Islet precursor cell (in vitro differentiated cells): ENCODE measurements at places on chromosomes 2 and 18.

DNA sequence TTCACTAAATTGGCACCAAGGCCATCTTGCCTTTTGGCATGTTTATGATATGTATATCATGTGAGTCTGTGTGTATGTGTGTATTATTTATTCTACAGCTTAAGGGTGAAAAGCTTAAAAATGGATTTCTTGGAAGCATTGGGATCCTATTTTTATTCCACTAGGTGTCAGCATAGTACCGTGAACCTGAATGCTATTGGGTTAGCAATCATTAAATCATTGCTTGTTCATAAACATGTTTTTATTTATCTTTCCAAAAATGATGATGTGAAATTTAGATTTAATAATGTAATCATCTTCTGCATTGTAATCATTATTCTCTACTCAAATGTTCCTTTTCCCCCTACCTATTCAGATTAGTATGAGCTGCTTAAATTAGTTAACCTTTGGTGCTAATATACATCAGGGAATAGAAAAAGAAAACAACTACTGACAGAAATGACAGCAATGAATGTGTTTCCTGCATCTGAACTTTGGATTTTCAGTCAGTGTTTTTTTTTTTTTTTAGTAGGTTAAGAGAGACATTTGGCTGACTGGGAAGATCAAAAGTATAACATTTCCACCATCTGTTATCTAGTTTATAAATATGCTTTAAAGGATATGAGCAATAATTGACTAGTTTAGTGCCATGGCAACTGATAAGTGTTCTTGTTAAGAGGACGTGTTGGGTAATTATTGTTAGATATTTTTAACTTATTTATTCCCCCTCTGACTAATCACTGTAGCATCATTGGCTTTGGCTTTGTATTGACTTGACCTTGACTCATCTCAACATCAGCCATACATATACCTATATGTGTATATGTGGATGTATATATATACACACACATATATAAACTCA is 14.1 kb upstream of the ZSWIM2 start:
- DNase-seq: no peak

DNA sequence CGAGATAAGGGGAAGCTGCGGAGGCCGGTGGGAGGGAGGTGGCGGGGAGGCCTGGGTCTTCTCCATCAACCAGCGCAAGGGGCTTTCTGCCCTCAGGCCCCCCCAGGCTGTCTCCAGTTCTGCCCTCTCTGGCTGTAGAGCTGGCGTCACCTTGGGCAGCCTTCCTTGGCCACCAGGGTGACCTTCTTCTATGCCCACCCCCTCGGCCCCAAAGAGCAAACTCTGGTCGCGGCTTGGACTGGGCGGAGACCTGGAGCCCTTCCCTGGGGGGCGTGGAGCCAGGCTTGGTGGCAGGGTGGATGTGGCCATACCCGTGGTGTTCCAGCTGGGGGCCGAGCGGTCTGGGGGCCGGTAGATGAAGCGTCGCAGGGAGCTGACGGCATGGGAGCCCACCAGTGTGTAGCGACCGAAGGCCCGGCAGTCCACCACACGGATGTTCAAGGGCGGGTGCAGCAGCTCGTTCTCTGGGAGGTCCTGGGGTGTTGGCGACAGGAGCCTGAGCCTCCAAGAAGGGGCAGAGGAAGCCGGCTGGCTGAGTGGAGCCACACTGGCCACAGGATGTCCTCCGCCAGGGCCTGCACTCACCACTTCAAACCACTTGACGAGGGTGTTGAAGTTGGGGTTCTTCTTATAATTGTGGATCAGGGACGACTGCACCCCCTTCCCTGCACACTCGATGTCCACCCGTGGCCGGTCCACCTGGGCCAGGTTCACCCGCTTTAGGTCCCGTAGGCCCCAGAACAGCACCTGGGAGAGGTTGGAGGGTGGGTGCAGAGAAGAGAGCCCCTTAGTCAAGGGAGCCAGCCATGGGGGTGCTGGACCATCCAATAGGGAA is 4.9 kb downstream of the OTOF start:
- no peak for DNase-seq

- DNase-seq: no peak
Observed at GRCh38 chr2:147469471-147469870, 375.4 kb upstream of the ACVR2A start.

GRCh38 chr2:109635426-109636304 is 21.5 kb downstream of the SOWAHC start:
- DNase-seq: no peak

DNA sequence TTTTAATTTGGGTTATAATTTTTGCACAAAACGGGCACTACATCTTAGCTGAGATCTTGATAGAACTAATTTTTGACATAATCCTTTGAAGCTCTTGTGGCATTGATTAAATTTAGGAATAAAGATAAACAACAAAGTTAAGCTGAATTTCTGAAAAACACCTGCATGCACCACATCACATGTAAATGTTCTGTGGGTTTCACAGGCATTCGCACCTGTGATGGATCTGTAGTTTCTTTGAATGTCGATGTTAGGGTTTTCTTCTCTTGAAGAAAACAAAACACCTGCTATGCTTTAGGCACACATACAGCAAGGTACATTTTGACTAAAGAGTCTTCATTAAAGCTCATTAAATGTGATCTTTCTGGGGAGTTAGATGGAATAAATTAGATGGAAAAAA is 60.3 kb downstream of the RPIA start:
- no peak for DNase-seq

- DNase-seq: no peak
Observed at GRCh38 chr2:47437287-47437686, 34.3 kb downstream of the MSH2 start.

- no peak for DNase-seq
Observed at GRCh38 chr18:63374540-63374939, 7.5 kb upstream of the KDSR start.

- DNase-seq: no peak
Observed at GRCh38 chr18:59271606-59272220, 1.5 kb downstream of the RAX start.

- no peak for DNase-seq
Observed at GRCh38 chr2:61910603-61911002, 5.1 kb downstream of the COMMD1 start.

- DNase-seq: no peak
Observed at GRCh38 chr2:85682378-85682777, 11.8 kb upstream of the GNLY start.

- DNase-seq: no peak
Observed at GRCh38 chr2:207474863-207475485, 54.8 kb upstream of the CREB1 start.

DNA sequence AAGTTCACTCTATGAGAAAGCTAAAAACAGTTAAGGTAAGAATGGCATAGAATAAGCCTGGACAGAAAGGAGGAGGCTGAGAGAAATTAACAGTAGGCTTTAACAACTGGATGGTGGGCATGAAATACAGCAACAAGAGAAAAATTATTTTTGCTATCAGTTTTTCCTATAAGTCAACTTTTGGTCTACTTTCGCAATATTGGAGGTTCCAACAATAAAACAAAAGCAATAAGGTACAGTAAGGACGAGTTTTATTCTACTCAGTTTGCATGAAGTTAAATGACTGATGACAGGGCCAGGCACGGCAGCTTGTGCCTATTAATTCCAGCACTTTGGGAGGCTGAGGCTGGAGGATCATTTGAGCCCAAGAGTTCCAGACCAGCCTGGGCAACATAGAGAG is 17.3 kb downstream of the RAB1A start:
- no peak for DNase-seq

- DNase-seq: no peak
Observed at GRCh38 chr2:24930768-24931167, 10.7 kb upstream of the ADCY3 start.

DNA sequence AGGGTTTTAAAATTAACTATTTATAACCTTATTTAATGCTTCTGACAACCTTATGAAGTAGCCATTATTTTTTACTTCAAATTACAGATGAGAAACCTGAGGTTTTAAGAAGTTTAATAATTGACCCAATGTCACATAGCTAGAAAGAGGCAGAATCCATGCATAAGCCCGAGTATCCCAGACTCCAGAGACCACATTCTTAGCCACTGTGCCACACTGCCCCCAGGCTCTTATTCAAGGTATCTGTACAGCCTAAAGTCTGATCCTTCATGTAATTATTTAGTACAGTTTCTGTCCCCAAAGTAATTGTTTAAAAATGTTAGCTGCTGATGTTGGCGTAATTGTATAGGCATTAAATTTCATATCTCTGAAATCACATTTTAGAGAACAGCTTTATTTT is 124.7 kb upstream of the LRRTM1 start:
- peak; percentile 59 for DNase-seq

- no peak for DNase-seq
Observed at GRCh38 chr2:7119132-7119835, 202.1 kb downstream of the RNF144A start.

GRCh38 chr2:96404446-96405373 is 69.1 kb downstream of the NCAPH start:
- no peak for DNase-seq

- no peak for DNase-seq
Observed at GRCh38 chr18:57060814-57061213, 86.1 kb upstream of the BOD1L2 start.

DNA sequence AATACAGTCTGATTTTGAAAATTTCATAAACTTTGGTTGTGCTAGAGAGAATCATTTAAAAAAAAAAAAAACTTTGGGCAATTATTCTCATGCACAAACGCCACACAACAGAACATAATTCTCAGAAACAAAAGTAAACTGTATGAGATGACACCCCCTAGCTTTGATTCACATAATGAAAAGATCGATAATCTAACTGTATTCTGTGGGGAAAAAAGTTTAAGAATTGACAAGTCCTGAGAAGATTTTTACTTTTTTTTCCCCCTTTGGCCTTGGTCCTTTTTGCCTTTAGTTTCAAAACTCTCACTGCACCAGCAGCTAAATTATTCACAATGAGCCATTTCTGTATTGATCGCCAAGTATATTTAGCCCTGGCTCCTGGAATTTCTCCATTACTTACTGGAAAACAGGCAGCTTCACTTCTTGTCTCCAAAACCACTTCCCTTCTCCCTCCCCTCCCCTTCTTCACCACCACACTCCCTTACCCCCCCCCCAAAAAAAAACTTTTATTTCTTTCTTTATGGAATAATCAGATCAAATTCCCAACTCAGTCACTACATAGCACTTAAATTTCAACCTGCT is 2.0 kb downstream of the IKZF2 start:
- DNase-seq: no peak

GRCh38 chr2:71566372-71566771 is 113.0 kb downstream of the DYSF start:
- no peak for DNase-seq

DNA sequence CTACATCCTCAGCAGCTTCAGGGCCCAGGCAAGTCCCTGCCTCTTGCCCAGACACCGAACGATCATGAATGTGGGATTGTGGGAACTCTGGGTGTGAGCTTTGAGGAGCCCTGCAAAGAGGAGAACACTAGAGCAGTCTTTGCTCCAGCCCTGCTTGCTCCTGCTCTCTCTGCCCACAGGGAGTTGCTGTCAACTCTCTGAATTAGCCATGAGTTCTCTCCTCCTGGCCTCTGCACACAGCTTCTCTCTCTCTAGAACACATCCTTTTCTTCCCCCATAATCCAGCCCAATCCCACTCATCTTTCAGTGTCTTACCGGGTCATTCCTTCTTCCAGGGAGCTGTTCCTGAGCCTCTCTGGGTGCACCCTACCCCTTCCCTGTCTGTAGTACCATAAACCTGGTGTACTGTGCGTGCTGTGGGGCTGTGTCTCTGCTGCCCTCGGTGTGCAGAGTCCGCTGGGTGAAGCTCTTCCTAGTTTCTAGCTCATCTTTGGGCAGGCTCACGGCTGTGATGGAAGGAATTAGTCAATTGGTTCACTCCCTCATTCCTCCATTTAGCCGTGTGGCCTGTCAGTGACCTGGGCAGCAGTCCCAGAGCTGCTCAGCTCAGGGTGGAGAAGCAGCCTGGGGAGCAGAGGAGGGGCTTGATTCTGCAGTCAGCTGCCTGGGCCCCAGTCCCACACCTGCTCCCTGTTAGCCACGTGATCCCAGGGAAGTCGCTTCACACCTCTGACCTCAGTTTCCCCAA is 132.9 kb upstream of the HDAC4 start:
- no peak for DNase-seq

GRCh38 chr18:28114472-28114871 is 62.5 kb downstream of the CDH2 start:
- DNase-seq: no peak

DNA sequence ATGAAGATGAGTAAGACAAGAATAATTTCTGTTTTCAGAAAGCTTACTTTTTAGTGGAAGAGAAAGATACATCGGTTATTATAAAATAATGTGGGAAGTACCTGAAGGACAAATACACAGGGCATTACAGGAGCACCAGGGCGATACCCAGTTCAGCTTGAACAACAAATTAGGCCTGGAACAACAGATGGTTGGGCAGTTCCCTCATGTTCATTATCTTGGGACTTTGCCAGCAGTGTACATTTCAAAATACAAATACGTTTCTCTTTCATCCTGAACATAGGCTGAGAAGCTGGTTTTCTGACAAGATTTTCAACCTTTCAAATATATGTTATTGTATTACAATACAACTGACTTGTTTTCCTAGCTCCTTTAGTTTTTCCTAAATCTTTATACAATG is 79.6 kb downstream of the TGIF1 start:
- no peak for DNase-seq

DNA sequence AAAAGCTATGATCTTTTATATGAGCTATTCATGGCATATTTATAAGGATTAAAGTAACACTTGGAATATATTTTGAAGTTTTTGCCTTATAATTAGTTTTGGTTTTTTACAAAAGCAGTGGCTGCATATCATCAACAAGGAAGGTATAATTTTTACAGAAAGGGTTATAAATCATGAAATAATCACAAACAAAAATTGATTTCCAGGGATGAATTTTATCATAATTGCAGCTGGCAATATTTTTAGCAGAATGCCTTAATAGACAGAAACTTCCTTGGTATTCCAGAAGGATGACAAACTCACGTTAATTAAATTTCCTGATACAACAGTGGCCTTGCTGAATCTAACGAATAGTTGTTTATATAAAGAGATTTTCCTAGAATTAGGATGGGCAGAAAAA is 260.5 kb upstream of the SLC39A10 start:
- DNase-seq: no peak

DNA sequence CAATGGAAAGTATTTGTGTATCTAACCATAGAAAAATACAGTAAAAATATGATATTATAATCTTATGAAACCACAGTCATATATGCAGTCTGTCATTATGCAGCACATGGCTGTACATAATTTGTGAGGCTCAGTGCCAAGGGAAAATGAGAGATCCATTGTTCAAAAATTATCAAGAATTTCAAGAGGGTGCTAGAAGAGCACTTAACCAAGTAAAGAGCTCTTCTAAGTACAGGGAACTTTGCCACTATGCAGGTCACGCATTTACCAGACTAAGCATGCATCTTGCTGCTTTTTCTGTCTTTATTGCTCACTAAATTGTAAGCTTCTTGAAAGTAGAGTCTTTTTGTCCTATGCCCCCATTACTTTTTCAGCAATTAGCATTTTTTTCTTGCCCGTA is 438.0 kb downstream of the LRP1B start:
- no peak for DNase-seq

GRCh38 chr2:647691-648231 is 29.4 kb downstream of the TMEM18 start:
- peak; percentile 38 for DNase-seq

DNA sequence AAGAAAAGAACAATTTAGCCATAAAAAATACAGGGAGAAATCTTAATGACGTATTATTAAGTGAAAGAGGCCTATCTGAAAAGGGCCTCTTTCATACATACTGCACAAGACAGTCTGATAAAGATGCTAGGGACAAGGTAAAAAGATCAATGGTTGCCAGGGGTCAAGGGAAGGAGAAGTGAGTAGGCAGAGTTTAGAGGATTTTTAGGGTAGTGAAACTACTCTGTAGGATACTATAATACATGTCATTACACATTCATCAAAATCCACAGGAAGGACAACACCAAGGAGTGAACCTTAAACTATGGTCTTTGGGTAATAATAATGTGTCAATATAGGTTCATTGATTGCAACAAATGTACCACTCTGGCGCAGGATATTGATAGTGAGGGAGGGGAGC is 289.3 kb downstream of the FSIP2 start:
- no peak for DNase-seq
